ENCODE measurements at places on chromosomes 7 and 10.

- DNase-seq: no peak
Measured at GRCh38 chr7:150993511-150993910, 2.7 kb downstream of the NOS3 start.

DNA sequence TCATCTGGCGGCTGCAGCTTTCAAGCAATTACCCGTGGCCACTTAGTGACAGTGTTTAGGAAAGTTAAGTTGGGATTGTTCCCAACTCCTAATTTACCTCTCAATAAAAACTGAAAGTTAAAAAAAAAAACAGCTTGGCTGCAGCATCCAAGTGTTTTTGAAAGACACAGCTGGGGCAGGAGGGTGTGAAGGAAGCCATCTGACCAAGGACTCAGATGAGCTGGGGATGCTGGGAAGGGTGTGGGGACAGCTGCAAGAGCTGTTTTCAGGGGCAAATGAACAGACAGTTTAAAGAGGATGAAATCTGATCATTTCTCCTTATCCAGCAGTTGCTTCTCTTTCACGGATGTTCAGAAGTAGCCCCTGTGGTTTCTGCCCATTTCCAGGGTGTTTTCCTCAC, 129.2 kb upstream of the CDCA7L start:
- no peak for DNase-seq

- no peak for DNase-seq
Measured at GRCh38 chr10:61294131-61294530, 159.1 kb downstream of the TMEM26 start.

GRCh38 chr10:51030480-51030879, 43.8 kb upstream of the PRKG1 start:
- DNase-seq: no peak

DNA sequence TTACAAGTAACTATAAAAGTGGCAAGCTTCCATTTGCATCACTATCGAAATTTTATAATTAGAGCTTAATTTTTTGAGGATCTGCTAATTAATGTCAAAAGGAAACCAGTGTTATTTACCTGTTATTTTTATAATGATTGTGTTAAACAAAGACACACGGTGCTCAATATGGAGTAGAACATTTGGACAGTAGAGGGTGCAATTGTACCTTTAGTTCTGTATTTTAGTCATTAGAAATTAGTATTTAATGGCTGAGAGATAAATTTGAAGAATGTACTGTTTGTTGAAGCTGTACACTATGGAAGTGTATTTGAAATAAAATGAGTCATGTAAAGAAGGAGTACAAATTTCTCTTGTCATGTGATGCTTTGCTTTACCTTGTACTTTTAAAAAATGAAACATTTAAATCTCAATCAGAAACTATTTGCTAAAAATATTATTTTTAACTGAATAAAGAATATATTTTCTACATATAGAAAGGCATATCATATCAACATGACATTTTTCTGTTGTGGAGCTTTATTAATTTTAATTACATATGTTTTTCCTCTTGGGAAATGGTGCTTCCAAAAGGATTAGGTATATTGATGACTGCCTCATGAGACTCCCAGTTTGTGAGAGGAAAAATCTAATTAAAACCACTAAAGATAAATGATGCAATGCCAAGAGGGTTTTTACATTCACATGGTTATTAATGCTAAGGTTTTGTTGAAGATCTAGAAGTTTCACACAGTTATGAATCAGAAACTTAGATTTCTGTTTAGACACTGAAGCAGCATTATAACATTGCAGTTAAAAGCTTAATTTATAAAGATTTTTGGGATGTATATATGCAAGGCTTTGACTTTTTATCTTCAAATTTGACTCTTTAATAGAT, 10.4 kb upstream of the PRKG1 start:
- peak; percentile 3 for DNase-seq

DNA sequence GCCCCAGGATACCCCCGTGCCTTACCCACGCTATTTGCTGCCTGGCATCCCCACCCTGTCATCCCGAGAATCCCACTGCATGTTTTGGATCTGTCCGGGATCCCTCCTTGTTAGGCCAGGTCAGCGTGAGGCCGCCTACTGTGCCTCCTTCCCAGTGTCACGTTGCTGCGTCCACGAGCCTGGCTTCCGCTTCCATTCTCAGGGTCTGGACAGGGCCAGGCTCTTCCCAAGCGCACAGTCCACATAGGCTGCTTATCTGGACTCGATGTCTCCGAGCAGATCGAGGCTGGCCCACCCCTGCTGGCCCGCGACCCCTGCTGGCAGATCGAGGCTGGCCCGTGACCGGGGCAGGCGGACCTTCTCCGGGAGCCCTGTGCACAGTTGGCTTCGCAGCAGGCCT, 27.1 kb downstream of the FOXK1 start:
- no peak for DNase-seq

- DNase-seq: no peak
Measured at GRCh38 chr10:24313283-24313682, 104.3 kb downstream of the KIAA1217 start.

GRCh38 chr10:94545391-94546048, at the start of gene HELLS:
TSS of gene HELLS (plus strand) at chr10:94545788. CDS start at chr10:94545922, 134 bp downstream.
- DNase-seq: peak; percentile 93

DNA sequence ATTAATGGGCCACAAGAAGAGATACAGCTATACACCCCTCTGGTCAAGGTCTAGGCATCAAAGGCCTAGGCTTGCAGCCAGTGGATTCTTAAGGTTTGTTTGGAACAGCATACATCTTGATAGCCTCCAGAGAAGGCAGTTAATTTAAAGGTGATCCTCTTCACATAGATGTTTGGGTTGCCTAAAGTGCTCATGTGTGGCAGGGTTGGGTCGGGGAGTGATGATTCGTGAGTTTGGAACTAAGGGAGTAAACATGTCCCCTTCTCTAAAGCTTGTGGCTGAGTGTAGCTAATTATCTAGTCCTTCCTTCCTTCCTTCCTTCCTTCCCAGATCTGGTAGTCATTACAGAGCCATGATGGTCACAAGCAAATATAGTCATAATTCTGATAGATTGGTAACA, 12.4 kb downstream of the PCLO start:
- no peak for DNase-seq

DNA sequence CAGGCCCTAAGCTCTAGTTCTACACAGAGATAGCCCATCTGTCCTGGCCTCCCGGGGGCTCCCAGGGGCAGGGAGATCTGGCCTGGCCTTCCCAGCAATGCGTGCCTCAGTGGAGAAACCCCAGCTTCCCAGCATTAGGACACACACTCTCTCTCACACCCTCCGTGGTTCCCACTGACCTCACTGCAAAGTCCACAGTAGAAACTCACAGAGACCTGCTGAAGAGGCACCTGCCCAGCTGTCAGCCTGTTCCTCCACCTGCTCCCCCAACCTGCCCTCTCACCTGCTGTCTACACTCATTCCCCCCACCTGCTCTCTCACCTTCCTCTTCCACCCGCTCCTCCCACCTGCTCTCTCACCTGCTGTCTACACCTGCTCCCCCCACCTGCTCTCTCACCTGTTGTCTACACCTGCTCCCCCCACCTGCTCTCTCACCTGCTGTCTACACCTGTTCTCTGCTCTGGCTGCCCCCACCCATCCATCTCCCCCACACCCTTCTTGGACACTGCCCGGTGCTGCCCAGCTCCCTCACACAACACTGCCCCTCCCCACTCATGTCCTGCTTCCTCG, 21.1 kb upstream of the PFKP start:
- peak; percentile 73 for DNase-seq

- no peak for DNase-seq
Measured at GRCh38 chr10:112191791-112192190, 8.2 kb upstream of the GPAM start.

- DNase-seq: peak; percentile 23
Measured at GRCh38 chr10:102773986-102774385, 30.2 kb downstream of the WBP1L start.

DNA sequence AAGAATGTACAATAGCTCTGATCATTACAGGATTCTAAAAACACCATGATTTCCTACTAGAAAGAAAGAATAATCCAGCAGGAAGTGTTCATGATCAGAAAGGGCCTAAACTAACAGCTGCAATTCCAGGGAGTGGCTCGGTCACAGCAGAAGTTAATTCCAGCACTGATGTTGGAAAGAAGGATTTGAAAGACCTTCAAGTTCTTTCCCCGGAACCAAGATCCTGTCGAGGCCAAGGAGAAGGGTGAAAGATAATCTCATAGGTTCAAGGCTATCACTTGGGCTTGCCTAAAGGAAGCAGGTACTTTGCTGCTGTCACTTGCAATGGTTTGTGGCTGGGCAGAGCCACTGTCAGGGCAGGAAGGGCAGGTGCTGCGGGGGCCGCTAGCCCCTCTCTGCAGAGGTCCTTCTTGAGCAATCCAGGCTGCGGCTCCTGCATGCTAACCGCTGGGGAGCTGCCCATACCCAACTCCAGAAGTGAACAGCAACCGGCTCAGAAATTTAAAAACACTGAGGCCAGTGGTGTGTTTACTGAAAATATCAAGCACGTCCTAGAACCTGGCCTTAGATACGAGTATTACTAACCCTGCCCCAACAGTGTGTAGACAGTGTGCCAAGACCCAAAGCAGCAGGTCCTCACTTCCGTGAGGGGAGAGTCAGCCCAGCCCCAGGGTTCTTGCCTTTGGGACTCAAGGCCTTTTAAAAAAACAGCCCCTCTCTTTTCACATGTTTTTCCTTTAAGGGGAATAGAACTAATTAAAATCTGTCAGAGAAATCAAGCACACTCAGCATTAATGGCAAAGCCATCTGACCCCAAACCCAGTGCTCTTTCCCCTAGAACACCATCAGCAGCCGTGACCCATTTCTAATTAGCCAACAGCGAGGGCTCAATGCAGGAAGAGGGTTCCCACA, 76.8 kb downstream of the VIPR2 start:
- DNase-seq: peak; percentile 72

- DNase-seq: peak; percentile 29
Measured at GRCh38 chr7:142327628-142328405, 70.0 kb upstream of the PRSS58 start.
